ENCODE measurements at places on chromosomes 5 and 9. TPM values are rescaled to one million over a fixed set of nuclear protein-coding genes. Genes with fewer than 3 reads are reported as not detected.

DNA sequence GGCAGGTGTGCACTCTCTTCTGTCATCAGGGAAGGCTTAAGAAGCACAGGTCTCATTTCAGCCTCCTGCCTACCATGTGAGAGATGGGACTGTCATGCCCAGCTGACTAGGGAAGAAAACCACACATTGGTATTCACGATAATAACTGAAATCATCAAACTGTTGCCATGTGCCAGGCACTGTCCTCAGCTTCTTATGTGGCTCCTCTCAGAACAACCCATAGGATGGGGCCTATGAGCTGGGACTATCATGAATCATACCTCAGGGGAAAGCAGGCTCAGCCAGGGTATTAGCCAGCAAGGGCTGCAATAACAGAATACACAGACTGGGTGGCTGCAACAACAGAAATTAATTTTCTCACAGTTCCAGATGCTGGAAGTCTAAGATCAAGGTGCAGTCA lies 3.3 kb downstream of the AFAP1L1 start:
- DNase-seq: no peak

GRCh38 chr5:164319161-164319560 lies 813.7 kb downstream of the MAT2B start:
- no peak for DNase-seq

- DNase-seq: peak; percentile 4
These were observed 246.5 kb downstream of the DMRTA1 start for GRCh38 chr9:22693156-22693555.

GRCh38 chr5:126534553-126534952 lies 60.5 kb downstream of the ALDH7A1 start:
- no peak for DNase-seq

DNA sequence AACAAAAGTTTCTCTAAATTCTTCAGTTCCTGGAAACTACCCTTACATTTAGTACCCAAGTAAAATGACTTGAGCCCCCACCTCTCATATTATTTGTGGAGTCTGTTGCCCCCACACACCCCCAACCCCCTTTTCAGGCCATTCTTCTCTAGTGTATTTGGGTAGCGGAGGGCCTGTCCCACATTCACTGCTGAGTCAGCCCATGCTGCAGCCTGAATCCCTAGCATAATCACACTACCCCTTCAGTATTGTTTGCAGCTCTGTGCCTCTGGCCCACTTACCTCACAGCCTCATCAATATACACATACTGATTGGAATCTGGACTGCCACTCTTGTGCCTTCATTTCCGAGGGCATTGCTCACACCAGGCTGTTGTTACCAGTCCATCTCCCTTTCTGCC lies 26.8 kb downstream of the RGS7BP start:
- no peak for DNase-seq

DNA sequence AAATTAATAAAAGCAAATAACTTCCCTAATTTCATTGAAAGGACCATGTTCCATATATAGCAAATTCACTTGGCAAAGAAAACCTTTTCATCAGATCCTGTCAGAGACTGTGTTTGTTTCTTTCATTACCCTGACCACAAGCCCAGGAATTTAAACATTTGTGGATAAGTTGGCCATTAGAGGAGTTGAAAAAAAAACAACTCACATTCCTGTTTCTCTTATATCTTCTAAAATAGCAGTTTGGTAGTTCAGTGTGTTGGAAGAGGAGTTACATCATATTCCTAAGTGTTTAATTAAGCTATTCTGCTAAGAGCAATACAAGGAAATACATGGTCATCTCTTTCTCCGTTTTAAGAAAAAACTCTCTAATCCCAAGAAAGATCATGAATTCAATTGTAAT lies 505.6 kb downstream of the TLE1 start:
- DNase-seq: no peak

The EXOSC3 gene
- 62.7 TPM for polyA plus RNA-seq

The DMRT3 gene
- polyA plus RNA-seq: not detected

The CCL21 gene
- not detected for polyA plus RNA-seq

The FOXD4L5 gene
- not detected for polyA plus RNA-seq

DNA sequence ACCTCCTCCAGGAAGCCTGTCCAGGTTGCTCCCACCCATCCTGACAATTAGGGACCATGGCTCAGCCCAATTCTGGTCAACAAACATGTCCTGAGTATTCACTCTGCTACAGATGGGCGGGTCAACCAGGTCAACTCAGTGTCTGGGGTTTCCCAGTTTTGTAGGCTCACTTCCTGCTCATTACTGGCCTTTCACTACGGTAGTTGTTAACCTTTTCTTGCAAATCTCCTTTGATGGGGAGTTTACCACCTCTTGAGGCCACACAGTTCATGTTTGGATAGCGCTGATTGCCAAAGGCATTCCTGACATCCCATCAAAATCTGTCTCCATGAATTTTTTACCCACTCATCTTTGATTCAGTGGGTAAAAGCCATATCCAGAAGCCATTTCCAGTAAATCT lies 13.8 kb downstream of the TMEM8B start:
- DNase-seq: no peak

GRCh38 chr5:73994963-73995362 lies 369.0 kb downstream of the ARHGEF28 start:
- peak; percentile 99 for DNase-seq

The EIF4E1B gene
- polyA plus RNA-seq: not detected

The SPAG8 gene
- polyA plus RNA-seq: 0.36 TPM

The LVRN gene
- polyA plus RNA-seq: 0.01 TPM

- DNase-seq: no peak
These were observed 695 bp upstream of the ANXA6 start for GRCh38 chr5:151158287-151158661.

The GABRA1 gene
- not detected for polyA plus RNA-seq

DNA sequence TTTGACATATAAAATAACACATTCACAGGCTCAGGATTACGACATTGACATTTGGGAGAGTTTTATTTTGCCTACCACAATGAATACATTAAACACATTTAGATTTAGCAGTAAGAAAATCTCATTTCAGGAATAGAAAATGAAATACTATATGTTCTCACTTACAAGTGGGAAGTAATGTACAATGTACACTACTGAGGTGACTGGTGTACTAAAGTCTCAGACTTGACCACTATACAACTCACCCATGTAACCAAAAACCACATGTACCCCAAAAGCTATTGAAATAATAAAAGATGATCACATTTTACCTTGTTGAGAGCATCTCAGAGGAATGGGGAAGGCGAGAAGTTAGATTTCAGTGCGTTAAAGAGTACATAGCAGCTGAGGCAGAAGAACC lies 1202.4 kb upstream of the SEMA6A start:
- no peak for DNase-seq

GRCh38 chr5:149859746-149860145 lies 84.8 kb downstream of the PDE6A start:
- DNase-seq: no peak

The DIRAS2 gene
- polyA plus RNA-seq: not detected

The SEMA5A gene
- 0.26 TPM for polyA plus RNA-seq

GRCh38 chr5:3592298-3592697 lies 3.3 kb upstream of the IRX1 start:
- no peak for DNase-seq

DNA sequence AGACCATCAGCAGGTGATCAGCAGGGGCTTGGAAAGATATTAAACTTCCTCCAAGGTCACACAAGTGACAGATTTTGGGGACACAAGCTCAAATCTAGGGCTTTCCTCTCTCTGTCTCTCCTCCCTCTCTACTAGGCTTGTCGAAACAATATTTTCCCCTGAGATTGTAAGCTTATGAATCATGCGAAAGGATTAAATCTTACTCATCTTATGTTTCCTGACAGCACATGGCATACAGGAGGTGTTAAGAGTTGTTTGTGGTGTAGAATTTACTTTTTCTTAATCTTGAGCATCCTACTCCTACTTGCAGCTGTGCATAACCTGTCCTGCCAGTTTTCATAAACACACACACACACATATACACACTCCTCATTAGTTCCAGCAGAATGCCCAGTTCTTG lies 186.3 kb downstream of the MARCHF11 start:
- DNase-seq: peak; percentile 95

The ANKRD33B gene
- 0.31 TPM for polyA plus RNA-seq

GRCh38 chr5:83848941-83849340 lies 128.3 kb upstream of the HAPLN1 start:
- no peak for DNase-seq

GRCh38 chr9:72353455-72354116 lies 11.4 kb downstream of the ZFAND5 start:
- no peak for DNase-seq

DNA sequence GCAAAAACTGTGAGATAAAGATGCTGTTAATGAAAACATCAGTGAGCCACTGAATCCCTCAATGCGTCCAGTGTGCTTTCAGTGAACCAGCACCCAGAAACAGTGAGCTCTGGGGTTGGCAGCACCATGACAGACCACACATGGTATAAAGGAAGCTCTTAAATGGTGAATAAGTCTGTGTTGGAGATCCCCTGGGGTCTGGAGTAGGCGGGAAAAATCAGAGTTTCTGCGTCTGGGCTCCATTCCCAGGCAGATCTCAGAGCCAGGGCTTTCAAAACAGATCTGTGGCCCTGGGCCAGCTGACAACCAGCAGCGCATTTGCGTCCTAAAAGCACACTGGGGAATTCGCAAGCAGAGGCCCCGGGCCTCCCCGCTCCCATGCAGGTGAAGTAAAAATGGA lies 233.5 kb downstream of the FRMD3 start:
- DNase-seq: no peak

The STK32A gene
- 0.07 TPM for polyA plus RNA-seq

The PTCD2 gene
- 7.6 TPM for polyA plus RNA-seq

GRCh38 chr5:120146787-120147186 lies 317.3 kb upstream of the PRR16 start:
- DNase-seq: no peak

The CNTLN gene
- 2.2 TPM for polyA plus RNA-seq

The MOB3B gene
- polyA plus RNA-seq: 16.8 TPM

DNA sequence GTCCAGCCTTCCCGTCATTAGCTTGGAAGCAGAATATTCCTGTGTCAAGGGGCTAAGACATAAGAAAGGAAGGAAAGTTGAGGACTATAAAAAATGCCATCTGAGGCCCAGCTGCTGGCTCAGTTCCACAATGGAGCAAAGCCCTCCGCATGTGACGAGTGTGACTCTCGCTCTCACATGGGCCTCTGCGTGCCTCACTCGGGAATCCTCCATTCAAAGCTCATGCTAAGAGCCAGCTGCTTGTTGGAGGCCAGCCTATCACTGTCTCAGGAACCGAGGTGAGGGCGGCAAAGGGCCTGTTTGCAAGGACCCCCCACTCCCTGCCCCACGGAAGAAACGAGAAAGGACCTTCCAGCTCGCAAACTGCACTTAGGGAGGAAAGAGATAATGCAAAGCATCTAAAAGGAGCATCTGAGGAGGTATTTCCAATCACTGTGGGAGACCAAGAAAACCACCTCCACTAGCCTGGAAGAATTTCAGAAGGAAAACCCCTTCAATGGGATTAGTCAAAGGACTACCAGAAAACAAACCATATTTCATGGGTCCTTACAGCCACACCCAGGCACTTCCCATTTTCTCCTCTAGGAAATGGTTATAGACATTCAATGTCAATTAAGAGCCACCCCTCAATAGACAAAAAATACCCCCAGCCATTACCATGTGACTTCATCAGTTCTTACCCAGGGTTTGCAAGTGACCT lies 95.3 kb downstream of the PRRT1B start:
- no peak for DNase-seq

DNA sequence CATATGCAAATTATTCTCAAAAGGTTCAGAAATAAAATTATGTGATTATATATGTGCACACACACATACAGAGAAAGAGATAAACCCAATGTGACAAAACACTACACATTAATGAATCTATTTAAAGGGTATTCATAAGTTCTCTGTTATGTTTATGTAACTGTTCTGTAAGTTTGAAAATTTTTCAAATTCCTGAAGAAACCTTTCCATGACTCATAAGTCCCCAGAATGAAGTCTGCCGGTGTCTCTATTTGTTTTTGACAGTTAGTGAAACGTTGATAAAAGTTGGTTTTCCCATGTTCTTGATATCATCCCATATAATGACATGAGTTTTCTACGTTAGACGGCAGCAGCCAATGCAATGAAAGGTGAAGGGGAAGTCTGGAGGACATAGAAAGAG lies 199.5 kb upstream of the PUM3 start:
- peak; percentile 6 for DNase-seq

GRCh38 chr5:62707131-62707530 lies 128.5 kb downstream of the LRRC70 start:
- no peak for DNase-seq

- DNase-seq: no peak
These were observed 2.0 kb upstream of the APC start for GRCh38 chr5:112735702-112736101.

GRCh38 chr5:158990979-158991775 lies 108.5 kb downstream of the EBF1 start:
- no peak for DNase-seq

DNA sequence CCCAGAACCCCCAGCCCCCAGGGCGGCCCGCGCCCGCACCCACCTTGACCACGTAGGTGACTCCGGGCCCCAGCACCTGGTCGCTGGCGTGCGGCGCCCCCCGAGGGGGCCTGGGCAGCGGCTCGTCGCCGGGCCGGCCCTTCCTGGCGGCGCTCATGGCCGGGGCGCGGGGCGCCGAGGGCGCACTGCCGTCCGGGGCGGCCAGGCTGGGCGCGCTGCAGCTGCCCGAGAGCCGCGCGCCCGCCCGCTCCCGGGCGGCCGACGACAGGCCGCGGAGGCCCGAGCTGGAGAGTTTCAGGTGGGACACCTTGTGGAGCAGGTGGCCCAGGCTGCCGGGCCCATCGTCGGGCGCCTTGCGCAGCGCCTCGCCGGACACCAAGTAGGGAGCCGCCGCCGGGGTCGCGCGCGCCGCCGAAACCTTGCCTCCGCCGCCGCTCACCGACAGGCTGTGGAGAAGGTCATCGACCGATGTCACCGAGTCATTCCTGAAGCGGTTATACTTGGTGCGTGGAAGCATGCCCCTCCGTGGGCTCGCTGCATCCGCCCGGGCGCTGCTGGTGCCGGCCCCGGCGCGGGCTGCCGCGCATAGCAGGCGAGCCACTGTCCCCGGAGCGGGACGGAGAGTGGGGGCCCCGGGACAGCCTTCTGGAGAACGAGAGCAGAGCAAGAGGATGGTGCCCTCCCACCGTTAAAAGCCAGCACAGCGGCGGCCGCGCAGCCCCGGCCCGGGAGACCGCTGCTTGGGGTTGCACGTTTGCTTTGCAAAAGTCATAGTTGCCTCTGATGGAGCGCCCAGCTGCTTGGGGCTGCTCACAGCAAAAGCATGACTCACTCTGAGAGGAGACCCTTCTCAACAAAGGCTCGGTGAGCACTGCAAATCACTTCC lies at the start of gene SHC3:
TSS of gene SHC3 (minus strand) at position 875 of the 886 bp plus-strand sequence. CDS start at position 517, 358 bp downstream.
- DNase-seq: no peak

- DNase-seq: no peak
These were observed 28.8 kb downstream of the G3BP1 start for GRCh38 chr5:151800532-151800931.

Data from foreskin keratinocyte (primary cell).